CD4-positive, alpha-beta T cell treated with Interferon gamma for 1 hour (primary cell): ENCODE measurements at places on chromosomes 16 and 17.

DNA sequence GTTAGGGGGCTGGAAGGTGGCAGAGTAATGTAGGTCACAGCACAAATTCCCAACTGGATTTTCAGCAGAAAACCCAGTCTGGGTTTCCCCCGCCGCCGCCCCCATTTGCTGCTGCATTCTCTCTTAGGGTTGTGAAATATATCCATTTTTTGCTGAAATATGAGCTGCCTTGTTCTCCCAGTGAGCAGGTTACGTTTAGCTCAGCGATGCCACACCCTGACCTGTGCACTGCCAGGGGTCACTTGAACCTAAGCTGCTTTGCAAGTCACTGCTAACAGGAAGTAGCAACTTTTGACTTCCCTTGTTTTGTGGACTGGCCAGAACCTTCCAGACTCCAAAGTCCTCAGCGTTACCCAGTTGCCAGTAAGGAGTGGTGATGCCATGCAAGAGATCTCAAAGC, 274.1 kb downstream of the CPPED1 start:
- DNase-seq: no peak

- DNase-seq: no peak
These were observed 64.1 kb upstream of the CACNG4 start for GRCh38 chr17:66900126-66901010.

- peak; percentile 28 for DNase-seq
These were observed 246.6 kb upstream of the RPL38 start for GRCh38 chr17:73956595-73957465.

- no peak for DNase-seq
These were observed 2.6 kb downstream of the CACNA1G start for GRCh38 chr17:50563092-50563511.

DNA sequence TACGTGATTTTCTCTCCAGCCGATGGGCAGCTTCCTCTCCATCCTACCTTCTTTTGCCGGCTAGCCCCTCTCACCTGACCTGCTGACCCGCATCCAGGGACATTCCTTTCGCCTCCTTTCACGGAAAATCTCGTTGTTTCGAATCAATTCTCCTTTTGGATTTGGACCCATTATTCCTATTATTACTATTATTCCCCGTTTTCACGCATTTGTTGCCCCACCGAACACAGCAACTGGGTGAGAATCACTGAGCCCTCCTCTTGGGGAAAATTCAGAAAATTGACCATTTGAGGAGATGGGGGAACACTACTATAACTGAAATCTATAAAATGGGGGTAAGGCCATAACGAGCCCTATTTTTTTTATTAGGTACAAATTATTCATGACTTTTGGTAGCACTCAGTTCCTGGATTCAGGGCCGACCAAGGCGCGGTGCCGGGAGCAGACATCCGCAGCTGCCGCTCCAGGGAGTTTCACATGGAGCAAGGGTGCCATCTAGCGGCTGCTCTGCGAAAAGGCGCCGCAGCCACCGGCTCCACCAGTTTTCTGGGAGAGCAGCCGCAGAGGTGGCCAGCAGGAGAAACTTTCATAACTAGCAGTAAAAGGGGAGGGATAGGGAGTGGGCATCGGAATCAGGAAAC, 3.3 kb upstream of the HOXB8 start:
- DNase-seq: peak; percentile 74

- DNase-seq: peak; percentile 55
These were observed at the start of gene SYT17 for GRCh38 chr16:19167710-19168370. Gene SYT17 (plus strand): TSS chr16:19168240. CDS start chr16:19168647, 407 bp downstream.

DNA sequence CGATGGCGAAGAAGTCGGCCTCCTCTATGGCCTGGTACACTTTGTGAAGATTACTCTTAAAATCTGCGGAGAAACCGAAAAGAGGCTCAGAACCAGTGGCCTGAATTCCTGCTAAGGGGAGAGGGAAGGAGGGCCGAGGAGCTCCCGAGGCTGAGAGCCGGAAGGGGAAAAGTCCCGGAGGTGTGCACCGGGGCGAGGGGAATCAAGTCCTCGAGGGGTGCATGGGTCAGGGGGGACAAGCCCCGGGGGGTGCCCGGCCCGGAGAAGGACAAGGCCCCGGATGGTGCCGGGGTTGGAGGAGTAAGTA, 495 bp downstream of the PARN start:
- DNase-seq: no peak

DNA sequence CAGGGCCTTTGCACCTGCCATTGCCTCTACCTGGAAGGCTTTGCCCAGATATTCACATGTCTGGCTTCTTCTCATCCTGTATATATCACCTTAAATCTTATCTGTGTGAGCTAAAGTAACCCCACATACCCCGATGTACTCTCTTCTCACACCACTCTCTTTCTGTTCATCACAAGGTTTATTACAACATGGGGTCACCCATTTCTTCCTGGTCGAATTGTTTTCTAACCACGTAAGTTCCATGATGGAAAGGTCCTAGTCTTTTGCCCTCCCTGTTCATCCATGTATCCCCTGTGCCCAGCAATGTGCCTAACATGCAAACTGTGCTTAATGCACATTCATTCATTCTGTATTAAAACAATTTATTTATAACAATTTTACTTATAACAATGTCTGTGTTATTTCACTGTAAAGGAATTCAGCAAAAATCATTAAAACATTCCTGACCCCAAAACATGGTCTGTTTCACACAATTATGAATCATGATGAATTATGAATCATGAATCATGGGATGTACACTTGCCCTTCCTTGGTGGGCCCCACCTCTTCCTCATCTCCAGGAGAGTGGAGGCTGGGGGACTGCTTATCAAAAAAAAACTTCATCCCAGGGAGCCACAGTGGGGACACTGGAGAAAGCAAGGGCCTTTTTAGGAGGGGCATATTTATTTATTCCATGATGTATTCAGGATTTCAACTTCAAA, 336.4 kb downstream of the GRIN2A start:
- DNase-seq: no peak

- no peak for DNase-seq
These were observed 2.5 kb downstream of the SCNN1B start for GRCh38 chr16:23304620-23305019.

- peak; percentile 74 for DNase-seq
These were observed 3.3 kb upstream of the N4BP1 start for GRCh38 chr16:48613061-48613957.

- no peak for DNase-seq
These were observed 919 bp upstream of the CBX1 start for GRCh38 chr17:48102043-48102750.

DNA sequence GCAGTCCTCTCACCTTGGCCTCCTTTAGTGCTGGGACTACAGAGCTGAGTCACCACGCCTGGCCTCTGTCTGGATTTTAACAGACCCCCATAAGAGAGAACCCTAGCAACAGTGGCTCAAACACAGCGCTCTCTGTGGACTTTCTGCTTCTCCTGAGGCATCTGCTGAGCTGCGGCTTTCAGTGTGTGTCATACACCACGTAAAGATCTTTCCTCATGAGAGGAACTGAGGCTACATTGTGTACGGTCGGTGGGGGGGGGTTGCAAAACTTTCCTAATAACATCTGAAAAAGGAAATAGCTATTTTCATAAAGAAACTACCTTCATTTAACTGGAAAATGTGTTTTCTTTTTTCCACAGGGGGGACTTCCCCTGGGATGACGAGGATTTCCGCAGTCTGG, 32.9 kb downstream of the DEF8 start:
- DNase-seq: no peak

- no peak for DNase-seq
These were observed 13.0 kb downstream of the PITPNM3 start for GRCh38 chr17:6543079-6544010.

- DNase-seq: peak; percentile 99
These were observed at the start of gene NOL11 for GRCh38 chr17:67717624-67718324. Gene NOL11 (plus strand): TSS chr17:67717936. CDS start chr17:67717948, 12 bp downstream.

DNA sequence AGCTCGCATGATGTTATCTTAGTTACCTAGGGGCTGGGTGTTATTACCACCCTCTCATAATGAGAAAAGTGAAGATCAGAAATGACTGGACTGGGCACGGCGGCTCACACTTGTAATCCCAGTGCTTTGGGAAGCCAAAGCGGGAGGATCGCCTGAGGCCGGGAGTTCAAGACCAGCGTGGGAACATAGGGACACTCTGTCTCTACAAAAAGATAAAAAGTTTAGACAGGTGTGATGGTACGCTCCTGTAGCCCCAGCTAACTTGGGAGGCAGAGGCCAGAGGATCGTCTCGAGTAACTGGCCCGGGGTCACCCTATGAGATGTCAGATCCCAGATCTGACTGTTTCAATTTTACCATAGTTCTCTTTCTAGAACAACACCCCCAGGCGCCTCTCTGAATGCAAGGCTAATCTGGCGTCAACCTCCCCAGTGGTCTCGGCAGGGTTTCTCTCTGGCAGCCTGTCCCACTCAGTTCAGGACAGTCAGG, 1.9 kb upstream of the CCDC102A start:
- no peak for DNase-seq

DNA sequence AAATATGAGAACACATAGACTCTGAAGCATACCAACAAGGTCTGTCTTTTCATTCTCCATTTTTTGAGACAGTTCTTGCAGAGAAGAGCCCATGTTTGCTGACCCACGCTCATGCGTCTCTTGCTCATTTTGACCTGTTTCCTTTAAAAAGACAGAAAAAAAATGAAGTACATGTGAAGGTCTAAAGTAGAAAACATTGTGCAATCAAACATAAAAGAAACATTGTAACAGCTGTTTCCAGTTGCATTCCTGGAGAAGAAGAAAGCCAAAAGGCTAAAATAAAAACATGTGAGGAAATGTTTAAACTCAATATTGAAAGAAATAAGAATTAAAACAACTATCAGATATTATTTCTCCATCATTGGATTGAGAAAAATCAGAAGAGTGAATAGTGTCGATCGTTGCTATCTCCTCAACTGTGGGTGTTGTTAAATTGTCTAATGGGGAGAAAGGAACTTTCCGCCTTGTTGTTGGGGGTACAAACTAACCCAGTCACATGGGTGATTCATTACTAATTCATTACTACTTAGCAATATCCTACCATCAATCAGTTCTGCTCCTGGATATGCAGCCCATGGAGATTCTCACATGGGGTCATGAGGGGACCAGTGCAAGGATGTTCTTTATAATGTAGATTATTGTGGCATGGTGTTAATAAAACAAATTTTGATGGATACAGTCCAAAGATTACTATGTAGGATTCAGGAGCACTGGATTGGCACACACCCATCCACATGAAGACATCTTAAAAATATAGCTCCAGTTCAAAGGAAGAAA, 9.5 kb downstream of the ABCA9 start:
- no peak for DNase-seq

GRCh38 chr16:12559714-12560113, 244.0 kb downstream of the CPPED1 start:
- DNase-seq: no peak

- no peak for DNase-seq
These were observed 41.3 kb downstream of the RBBP6 start for GRCh38 chr16:24580665-24581064.
